ENCODE measurements at places on chromosomes 4 and X. TPM values are rescaled to one million over a fixed set of nuclear protein-coding genes. Genes with fewer than 3 reads are reported as not detected.

DNA sequence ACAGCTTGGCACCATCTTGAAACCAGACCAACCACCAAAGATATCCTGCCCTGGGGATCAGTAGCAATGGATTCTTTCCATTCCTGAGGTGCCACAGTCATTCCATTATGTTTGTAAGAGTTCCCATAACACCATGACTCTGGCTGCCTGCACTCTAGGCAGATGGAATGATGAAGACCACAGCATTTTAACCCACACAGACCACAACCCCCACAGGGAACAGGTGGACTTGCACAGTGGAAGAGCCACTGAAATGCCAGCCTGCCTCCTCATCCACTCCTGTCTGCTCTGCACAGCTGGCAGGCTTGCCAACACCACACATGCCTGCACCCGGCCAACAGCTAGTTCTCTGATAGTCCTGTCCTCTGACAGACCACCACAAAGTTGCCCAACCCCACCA, 2362.2 kb upstream of the AGA start:
- no peak for DNase-seq

Gene JADE1
- 22.6 TPM for total RNA-seq

DNA sequence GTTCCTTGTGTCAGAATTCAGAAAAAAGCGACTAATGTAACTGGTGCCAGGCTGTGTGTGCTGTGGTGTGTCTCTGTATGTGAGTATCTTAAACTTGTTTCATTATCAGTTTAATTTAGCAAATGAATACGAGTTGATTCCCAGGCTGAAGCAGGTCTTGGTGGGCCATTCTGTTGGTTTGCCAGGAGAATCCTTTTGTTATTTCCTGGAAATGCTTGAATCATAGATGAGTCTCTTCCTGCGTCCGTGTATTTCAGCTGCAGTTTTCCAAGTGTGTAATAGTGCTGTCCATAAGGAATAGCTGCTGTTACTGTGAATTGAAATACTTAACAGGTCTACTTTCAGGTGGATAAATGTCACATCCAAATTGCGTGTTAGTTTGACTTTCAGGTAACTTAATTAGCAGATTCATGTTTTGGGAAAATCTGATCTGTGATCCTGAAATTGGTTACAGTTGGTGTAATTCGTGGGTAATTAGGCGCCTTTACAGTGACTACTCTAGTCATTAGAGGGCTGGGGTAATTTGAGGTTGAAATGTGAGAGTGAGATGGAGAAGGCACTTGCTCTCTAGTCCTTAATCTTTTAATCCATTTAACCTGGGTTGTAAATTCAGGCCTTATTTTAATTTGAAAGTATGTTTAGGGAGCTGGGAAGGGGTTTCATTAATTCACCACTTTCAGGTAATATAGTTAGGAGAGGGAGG, 23.8 kb downstream of the TMEM131L start:
- DNase-seq, result no peak

Gene TBC1D8B
- total RNA-seq, result 2.3 TPM

- no peak for DNase-seq
Observed at GRCh38 chr4:104967034-104967401, 179.7 kb upstream of the TET2 start.

- no peak for DNase-seq
Observed at GRCh38 chr4:27916452-27917184, 1056.0 kb downstream of the STIM2 start.

Gene LSM6
- total RNA-seq, result 26.6 TPM

DNA sequence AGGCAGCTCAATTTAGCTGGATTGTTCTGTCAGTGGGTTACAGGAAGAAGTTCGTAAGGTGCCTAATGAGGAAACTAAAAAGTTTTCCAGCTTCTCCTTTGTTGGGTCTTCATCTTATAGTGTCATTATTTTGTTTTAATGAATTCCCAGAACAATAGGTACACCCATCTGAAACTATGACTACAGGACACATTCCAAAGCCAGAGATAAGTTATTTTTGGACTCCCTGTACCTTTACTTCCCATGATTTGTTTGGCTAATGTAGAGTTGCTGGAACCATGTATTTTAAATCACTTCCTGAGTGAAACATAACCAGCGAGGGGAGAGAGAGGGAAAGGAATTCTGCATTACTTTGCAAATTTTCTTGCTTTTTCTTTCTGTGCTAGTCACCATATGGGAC, 114.0 kb downstream of the CLCN5 start:
- no peak for DNase-seq

Gene GUCY1B1
- total RNA-seq, result 8.1 TPM
